Prostate gland (tissue), 2 donors: ENCODE measurements at places on chromosomes 16 and 17. TPM values are rescaled to one million over a fixed set of nuclear protein-coding genes. Genes with fewer than 3 reads are reported as not detected.

- DNase-seq, result no peak
These were observed 9.2 kb upstream of the SSTR2 start for GRCh38 chr17:73155410-73156165.

GRCh38 chr17:55433029-55433628 lies 11.5 kb upstream of the MMD start:
- peak; percentile 78 for DNase-seq

GRCh38 chr17:10352893-10353292 lies 19.9 kb downstream of the MYH13 start:
- no peak for DNase-seq

DNA sequence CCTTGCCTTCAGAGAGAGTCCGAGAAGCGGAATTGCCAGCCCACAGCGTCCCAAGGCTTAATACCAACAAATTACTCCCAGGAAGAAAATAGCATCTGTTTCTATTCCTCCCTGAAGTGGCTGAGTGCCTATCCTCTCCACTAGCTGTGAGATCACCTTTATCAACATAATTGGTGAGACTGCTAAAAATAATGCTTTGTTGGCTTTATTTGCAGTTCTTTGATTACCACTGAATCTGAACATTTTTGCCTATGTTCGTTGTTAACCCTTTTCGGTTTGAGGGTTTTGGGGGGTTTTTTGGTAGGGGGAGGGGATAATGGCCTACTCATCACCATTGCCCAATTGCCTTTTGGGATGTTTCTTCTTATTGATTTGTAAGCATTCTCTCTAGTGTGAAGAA lies 31.0 kb downstream of the MMP15 start:
- DNase-seq, result no peak

- no peak for DNase-seq
These were observed 498 bp upstream of the PLEKHG4 start for GRCh38 chr16:67278773-67279295.

DNA sequence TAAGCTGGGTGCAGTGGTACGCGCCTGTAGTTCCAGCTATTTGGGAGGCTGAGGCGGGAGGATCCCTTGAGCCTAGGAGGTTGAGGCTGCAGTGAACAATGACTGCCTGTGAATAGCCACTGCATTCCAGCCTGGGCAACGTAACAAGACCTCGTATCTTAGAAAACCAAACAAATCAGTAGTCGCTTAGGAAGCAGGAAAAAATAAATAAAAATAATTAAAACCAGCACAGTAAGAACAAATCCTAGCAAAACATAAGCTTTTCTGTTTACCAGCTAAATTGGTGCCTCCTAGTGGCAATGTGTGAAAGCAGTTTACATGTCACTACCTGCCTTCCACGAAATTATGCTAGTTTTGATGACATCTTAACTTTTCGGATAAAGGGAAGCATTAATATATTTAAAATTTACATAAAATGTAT lies 1.3 kb downstream of the ARMC5 start:
- no peak for DNase-seq

GRCh38 chr16:1097800-1098199 lies 1.8 kb upstream of the C1QTNF8 start:
- no peak for DNase-seq

- DNase-seq, result peak; percentile 85
These were observed 66.6 kb upstream of the AXIN2 start for GRCh38 chr17:65627891-65628643.

- no peak for DNase-seq
These were observed 71.0 kb upstream of the EFCAB3 start for GRCh38 chr17:62309396-62309795.

GRCh38 chr16:20401475-20402016 lies 3.0 kb downstream of the PDILT start:
- no peak for DNase-seq

- DNase-seq, result no peak
These were observed 22.8 kb downstream of the TRPV2 start for GRCh38 chr17:16438173-16438556.

The KRTAP2-3 gene
- not detected for total RNA-seq

The ADGRG3 gene
- not detected for total RNA-seq

The MYH11 gene
- 968 TPM for total RNA-seq

The ALDH3A2 gene
- 357 TPM for total RNA-seq

The KCNJ18 gene
- total RNA-seq, result not detected

The MYOCD gene
- total RNA-seq, result 8.5 TPM

The CEP112 gene
- total RNA-seq, result 2.3 TPM

The CCDC102A gene
- 26.8 TPM for total RNA-seq
